Effector memory CD8-positive, alpha-beta T cell (primary cell): ENCODE measurements at places on chromosomes 12 and 14.
A peak's percentile ranks its signal among the peaks of the same experiment; 100 is the strongest.

- no peak for DNase-seq
Measured at GRCh38 chr12:10075451-10075850, 23.3 kb downstream of the CLEC1A start.

GRCh38 chr14:99725774-99726537 is 41.9 kb downstream of the CYP46A1 start:
- no peak for DNase-seq

- no peak for DNase-seq
Measured at GRCh38 chr12:67512061-67512460, 136.5 kb upstream of the DYRK2 start.

- DNase-seq = no peak
Measured at GRCh38 chr14:87050421-87050820, 942.6 kb downstream of the GALC start.

GRCh38 chr14:24422694-24423601 is 6.5 kb downstream of the CBLN3 start:
- no peak for DNase-seq

DNA sequence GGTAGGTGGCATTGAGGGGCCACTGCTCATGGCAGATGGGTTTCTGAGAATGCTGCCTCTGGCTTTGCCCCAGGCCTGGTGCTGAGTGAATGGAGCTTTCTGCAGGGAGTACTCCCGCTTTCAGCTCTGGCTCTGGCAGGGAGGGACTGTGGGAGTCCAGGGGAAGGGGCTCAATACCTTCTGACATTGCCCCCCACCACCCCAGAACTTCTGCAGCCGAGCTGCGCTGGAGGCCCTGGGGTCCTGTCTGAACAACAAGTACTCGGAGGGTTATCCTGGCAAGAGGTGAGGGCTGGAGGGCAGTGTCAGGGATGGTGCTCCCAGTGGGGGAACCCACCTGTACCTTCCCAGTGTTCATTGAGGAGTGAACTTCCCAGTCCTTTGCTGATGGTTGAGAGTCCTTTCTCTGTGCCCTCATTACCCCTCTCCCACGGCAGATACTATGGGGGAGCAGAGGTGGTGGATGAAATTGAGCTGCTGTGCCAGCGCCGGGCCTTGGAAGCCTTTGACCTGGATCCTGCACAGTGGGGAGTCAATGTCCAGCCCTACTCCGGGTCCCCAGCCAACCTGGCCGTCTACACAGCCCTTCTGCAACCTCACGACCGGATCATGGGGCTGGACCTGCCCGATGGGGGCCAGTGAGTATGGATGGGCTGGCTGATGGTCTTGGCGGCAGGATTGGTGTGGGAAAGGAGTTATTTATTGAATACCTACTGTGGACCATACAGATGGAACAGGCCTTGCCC is 1.9 kb downstream of the SHMT2 start:
- DNase-seq = no peak

- DNase-seq = peak; percentile 18
Measured at GRCh38 chr12:109863847-109864712, 16.3 kb downstream of the GLTP start.

DNA sequence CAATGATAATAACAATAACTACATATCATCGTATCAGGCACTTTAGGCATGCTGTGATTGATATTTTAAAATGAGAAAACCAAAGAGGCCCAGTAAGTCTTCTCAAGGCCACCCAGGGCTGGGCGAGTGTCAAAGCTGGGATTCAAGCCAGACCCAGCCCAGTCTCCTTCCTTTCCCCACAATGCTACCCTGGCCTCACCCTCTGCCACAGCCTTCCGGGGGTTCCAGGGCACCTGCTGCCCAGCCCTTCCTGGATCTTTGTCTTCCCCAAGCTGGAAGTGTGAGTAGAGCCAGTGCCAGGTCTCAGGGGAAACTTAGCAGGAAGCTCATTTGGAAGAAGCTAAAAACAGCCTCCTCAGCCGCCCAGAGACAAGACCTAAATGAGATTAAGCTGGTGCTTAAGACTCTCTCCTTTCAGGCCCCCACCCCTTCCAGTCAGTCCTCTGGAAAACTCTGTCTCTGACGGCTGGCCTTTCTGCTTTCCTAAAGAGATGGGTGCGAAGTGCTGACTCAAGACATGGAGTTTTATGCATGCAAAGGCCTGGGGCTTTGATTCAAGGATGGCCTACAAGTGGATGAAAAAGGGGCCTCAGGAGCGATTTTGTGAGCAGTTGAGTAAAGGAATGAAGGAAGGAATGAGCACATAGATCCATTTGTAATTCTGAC is 184.2 kb downstream of the KCNA5 start:
- DNase-seq = no peak

- DNase-seq = no peak
Measured at GRCh38 chr12:78038541-78038940, 207.8 kb downstream of the NAV3 start.

- no peak for DNase-seq
Measured at GRCh38 chr12:116265351-116266147, 11.9 kb downstream of the MED13L start.

DNA sequence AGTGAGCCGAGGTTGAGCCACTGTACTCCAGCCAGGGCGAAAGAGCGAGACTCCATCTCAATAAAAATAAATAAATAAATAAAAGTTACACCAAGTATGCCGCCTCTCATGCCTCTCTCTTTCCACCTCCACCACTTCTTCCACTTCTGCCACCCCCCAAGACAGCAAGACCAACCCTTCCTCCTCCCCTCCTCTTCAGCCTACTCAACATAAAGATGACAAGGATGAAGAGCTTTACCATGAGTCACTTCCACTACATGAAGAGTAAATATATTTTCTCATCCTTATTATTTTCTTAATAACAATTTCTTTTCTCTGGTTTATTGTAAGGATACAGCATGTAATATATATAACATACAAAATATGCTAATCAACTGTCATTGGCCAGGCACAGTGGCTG is 3.6 kb upstream of the TMED2 start:
- no peak for DNase-seq

DNA sequence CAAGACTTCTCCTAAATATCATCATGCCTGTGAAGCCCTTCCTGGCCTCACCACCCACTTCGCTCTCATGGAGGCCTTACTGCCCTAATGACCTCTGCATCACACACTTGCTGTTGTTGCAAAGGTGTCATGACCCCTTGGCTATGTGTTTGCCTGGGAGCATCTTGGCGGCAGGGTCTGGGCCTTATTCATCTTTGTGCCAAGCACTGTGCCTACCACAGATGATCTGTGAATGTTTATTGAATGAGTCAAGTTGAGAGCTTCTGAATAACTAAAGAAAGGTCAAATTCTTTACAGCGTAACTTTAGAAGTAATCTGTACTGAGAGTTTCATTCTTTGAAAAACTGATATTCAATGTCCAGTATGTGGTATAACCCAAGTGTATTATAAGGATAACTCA is 113.3 kb downstream of the TTC8 start:
- no peak for DNase-seq

DNA sequence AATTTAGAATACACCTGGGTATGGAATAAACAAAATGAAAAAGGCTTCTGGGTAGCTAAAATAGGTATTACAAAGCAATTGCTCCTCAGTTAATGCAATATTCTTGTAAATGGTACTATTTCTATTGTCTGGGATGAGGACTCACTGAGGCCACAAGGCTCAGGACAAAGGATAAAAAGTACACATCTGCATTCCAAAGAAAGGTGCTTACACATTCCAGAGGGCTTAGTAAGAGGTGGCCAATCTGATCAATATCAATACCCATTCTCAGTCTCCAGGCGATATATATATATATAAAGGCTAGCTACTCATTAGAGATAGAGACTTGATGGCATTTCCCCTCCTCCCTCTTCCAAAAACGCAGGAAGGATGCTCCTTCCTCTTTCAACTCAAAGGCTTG is 43.8 kb downstream of the ATXN7L3B start:
- DNase-seq = no peak

- no peak for DNase-seq
Measured at GRCh38 chr14:69879175-69880043, at the start of gene SMOC1. TSS of gene SMOC1 (plus strand) at chr14:69879416. CDS start at chr14:69879679, 263 bp downstream.

DNA sequence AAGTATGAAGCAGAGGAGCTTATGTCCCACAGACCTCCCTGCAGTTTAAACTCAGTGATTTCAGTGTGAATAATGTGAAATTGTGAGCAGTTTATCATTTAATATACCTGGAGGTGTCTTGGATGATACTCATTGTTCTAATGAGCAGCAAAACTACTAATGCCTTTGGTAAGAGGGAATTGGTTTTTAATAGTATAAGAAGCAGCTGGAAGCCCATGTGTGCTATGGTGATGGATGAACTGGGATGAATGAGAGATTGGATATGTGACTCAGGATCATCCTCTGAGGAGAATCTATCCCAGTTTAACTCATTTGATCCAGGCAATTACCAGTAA is 7.1 kb upstream of the CCDC184 start:
- no peak for DNase-seq

DNA sequence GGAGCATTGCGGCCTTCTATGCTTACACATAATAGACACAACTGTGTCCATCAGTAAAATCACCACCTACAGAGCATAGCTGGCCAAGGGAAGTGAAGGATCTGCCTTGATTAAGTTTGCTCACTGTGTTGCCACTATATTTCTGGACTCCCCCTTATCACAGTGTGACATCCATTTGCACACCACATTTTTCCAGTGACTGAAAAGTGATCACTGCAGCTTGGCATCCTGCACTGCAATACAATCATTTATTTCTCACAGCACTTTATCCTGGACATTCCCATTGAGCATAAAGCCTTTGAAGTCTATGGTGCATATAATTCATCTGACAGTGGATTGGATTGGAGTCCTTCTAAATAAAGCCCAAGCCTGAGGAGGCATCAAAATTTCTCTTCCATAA is 217.2 kb downstream of the NOVA1 start:
- DNase-seq = no peak

DNA sequence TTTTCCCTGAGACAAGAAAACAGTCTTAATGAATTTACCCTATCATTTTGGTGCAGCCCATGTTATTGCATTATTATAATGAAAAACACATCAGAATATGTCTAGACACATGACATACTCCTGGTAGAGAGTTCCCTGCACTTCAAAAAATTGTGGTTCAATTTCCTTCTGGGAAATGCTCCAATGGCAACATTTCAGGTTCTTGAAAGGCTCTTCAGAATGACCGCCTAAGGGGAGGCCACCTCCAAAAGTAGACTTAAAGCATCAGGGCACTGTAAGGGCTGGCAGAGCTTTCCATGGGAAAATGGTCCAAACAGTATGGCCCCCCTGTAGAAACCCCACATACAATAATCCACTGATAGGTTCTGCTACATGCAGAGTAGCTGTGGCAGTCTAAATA is 110.7 kb downstream of the SLC25A21 start:
- no peak for DNase-seq

GRCh38 chr12:54708826-54709225 is 60.7 kb upstream of the DCD start:
- no peak for DNase-seq

DNA sequence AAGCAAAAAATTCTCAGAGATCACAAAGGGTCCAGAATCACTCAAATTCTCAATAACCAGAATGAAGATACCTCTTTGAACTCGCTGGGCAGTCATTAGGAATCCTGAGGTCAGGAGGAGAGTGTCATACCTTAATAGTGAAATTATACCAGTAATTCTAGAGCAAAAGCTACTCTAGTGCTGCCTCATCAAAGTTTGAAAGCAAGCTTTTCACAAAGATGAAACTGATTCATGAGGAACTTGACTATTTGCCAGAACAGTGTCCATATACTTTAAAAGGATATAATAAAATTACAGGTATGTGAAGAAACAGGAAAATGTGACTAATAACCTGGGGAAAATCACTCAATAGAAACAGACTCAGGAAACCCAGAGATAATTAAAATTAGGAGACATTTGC is 44.5 kb downstream of the EML5 start:
- DNase-seq = no peak
